ENCODE measurements at places on chromosomes 3 and 15.

DNA sequence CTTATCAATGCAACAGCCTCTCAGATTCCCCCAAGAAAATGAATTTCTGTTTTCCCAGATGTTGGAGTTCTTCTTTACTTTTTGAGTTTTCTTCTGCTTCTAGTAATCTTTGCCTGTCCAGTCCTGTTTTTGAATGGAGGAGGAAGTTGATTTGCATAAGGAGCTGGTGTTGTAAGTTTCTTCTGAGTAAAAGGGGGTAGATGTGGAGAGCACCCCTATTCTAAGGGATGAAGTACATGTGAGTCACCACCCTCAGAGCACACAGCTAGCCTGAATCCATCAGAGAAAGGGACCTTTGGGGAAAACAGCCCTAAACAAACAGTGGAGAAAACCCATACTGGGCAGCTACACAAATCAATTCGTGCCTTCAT, 34.5 kb downstream of the ACAA1 start:
- no peak for DNase-seq

DNA sequence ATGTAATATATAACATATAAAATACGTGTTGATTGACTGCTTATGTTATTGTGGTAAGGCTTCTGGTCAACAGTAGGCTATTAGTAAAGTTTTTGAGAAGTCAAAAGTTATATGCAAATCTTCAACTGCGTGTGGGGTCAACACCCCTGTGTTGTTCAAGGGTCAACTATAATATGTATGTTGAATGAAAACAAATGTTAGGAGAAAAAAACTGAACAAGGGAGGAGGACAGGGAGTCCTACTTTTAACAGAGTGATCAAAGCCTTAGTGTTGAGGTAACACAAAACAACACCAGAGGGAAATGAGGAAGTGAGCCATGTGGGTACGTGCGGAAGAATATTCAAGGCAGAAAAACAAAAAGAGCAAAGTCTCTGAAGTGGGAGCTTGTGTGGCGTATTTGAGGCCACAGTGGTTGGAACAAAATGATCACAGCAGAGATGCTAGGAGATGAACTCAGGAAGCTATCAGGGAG, 62.5 kb downstream of the SFMBT1 start:
- peak; percentile 47 for DNase-seq

DNA sequence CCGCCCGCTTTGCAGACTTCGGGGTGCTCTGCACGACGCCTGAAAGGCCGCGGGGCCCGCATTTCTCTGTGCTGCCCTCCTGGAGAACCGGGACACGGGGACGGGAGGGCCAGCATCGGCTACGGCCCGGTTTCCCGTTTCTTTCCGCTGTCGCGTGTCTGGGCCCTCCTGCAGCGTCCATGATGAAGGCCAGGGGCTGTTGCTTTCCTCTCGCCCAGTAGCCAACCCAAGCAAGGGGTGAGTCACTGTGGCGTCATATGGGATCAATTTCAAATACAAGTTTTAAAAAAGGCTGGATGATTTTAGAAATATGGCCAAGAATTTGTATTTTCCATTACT, 435 bp downstream of the SLC35G2 start:
- DNase-seq = no peak

- DNase-seq = no peak
Measured at GRCh38 chr3:128343287-128344051, 123.2 kb downstream of the DNAJB8 start.

DNA sequence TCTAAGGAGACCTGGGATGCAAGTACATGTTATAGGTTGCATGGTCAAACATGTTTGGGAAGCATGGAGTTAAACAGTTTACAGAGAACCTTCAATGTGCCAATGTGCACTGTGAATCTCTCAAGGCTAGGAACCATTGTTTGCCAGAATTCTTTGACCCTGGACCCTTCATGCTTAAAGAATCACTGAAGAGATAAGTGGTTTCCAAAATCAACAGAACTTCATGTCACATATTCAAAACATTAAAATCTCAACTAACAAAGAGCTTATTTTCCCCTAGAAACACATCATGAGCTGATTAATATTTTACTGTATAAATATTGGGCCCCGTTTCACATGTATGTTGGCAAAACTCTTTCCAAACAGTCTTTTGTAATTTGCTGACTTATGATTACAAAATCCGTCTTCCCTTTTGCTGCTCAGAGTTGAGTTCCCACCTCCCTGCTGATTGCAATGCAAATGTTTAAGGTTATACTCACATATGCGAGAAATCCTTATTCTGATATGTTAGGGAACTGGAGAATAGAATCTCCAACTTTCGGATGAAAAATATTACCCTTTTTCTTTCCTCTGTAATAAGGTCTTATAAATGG, 380.2 kb downstream of the DIPK2A start:
- no peak for DNase-seq

- no peak for DNase-seq
Measured at GRCh38 chr3:52438579-52439425, 6.1 kb downstream of the SEMA3G start.

DNA sequence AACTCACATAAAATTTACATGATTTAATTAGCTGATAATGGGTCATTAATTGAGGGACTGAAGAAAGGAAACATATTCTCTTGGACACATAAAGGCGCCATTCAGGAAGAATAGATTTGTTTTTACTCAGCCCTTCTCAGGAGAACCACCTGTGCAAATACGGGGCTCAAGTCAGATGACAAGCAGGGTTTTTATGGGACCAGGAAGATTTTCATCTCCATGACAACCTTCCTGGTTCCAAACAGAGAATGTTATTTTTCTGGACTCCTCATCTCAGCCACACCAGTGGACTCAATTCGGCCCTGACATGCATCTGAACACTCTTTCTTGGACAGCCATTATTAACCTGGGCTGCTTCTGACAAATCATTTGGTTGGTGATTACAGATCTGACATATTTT, 120.5 kb downstream of the PDZRN3 start:
- DNase-seq = no peak

DNA sequence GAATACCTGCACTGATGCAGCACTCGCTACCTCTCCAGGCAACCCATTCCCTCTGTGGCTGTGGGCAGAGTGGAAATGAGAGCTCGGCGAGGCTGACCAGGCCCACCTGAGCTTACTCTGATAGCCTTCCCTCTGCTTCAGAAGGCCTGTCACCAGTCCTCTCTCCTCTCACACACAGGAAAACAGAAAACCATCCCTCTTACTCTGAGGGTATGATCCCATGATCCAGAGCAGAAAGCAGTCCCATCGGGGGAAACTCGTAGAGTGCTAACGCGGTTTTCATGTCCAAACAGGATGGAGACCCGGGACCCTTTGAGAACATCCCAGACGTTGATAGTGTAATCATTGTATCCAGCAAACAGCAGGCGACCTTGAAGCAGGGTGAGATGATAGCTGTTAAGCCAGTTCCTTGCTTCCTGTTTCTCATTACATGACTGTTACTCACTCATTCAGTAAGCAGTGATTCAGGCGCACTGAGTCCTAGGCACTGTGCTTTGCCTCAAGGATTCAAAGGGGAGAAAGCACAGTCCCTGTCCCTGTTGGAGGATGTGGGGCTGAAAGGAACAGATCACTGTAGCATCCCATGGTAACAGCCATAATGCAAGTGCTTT, 11.8 kb upstream of the BCL2L10 start:
- no peak for DNase-seq

DNA sequence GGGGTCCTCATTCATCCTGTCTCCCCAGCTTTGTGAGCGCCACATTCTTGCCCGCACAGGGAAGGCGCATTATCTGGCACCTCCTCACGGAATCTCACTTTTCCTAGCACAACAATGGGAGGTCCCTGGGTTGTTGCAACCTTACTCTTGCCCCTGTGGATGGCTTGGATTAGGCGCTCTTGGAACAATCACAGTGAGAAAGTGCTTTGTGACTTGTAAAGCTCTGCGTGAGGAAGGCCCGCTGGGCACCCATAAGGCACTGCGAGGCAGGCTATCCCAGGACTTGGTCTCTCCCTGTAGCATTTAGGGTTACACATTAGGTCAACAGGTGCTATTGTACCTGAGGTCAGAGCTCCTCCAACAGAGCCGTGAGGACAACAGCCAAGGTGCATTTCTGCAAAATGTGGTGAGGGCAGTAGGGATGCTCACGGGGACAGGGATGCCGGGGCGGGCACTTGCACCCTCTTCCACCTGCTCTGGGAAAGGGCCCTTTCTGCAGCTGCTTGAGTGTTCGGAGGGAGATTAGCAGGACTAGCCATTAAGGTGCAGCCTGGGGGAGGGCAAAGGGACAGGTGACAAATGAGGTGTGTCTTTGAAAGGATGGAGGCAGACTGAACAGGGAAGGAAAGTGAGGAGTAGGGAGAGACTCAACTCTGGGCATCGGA, 13.9 kb upstream of the LRRC15 start:
- no peak for DNase-seq

- DNase-seq = no peak
Measured at GRCh38 chr3:144361002-144361401, 389.4 kb downstream of the DIPK2A start.

DNA sequence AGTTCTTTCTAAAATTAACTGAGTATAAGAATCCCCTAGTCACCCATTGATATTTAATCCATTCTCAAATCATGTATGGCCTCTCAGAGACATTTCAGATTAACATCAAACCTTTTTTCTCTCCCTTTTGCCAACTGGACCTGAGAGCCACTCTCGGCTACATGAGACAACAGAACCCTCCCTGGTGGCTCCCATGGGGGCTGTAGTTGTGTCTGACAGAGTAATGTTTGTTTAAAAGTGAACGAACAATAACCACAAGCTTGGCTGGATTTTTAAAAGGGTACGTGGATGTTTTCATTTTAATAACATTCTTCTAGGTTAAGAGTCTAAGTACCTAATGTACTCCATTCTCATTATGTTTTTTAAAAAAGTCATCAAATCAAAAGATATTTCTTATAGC, 37.1 kb downstream of the P3H2 start:
- DNase-seq = no peak

- DNase-seq = no peak
Measured at GRCh38 chr15:77148191-77148590, 77.3 kb upstream of the TSPAN3 start.

GRCh38 chr3:128490915-128491690, 1.9 kb downstream of the GATA2 start:
- no peak for DNase-seq

- DNase-seq = no peak
Measured at GRCh38 chr3:108546692-108547091, 36.3 kb upstream of the MYH15 start.

- no peak for DNase-seq
Measured at GRCh38 chr3:29427266-29428103, 146.6 kb downstream of the RBMS3 start.

DNA sequence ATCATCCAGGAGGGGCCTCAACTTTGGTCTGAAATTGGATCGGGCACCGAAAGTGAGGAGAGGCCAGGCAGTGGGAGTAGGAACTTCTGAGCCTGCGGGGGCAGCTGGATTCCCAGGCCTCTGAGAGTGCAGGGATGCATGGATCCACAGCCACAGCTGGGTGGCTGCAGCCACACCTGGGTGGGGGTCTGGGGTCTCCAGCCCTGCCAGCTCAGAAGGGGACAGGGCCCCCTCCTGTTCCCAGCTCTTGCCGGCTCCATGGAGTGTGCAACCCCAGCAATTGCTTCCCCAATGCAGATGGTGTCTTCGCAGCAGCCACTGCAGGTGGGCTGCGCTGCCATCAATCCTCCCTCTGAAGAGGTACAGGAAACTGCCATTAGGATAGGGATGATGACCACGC, 123.7 kb downstream of the BCHE start:
- DNase-seq = no peak

- DNase-seq = no peak
Measured at GRCh38 chr3:145739926-145740325, 421.1 kb downstream of the PLOD2 start.

GRCh38 chr15:64678126-64678819, 97.1 kb downstream of the RBPMS2 start:
- DNase-seq = no peak

GRCh38 chr15:70341566-70341965, 243.8 kb upstream of the TLE3 start:
- no peak for DNase-seq

GRCh38 chr15:74327756-74328155, 39.7 kb downstream of the CYP11A1 start:
- DNase-seq = no peak

- no peak for DNase-seq
Measured at GRCh38 chr15:26261966-26262365, 398.8 kb upstream of the ATP10A start.

DNA sequence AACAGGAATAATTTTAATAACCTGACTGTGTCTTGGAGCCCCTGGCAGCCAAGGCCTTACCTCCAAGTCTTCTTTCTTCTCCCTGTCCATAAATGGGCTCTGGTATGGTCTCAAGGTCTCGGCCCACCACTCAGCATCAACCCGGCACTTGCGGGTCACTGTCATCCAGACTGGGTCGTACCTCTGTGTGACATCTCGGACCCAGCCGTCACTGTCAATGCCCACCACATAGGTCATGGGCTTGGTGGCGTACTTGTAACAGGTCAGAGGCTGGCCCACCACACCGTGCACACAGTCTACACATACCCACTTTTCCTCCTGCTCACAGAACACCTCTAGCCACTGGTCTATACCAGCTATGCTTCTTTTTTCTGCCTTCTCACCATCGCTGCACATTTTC, 20.4 kb downstream of the XPC start:
- no peak for DNase-seq

DNA sequence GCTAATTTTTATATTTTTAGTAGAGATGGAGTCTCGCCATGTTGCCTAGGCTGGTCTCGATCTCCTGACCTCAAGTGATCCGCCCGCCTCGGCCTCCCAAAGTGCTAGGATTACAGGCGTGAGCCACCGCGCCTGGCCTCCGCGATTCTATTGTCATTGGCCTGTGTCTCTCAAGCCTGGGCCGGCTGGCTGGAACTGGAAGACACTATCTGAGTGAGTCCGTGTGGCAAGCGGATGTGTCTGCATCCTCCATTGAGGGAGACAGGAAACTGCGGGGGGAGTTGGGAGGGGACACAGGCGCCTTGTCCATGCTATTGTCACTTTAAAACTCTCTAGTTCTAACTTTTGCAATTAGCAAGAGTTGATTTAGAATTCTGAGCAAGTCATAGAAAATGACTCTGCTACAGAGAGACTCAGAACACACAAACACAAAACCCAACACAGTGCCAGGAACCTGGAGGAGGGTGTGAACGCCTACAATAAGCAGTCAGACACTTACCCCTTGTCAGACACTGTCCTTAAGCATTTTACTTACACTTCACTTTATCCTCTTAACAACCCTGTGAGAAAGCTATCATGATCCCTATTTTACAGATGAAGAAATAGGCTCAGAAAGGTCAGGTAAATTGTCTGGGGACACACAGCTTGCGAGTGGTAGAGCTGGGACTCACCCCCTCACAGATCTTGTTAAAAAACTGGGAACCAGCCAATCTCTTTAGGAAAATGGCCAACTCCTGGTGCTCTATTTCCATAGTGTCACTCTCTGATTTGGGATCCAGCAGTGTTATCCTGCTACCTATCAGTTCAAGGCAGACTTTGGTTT, 38.7 kb downstream of the ANP32A start:
- DNase-seq = peak; percentile 24

GRCh38 chr3:4599612-4600011, 106.5 kb downstream of the ITPR1 start:
- DNase-seq = no peak

GRCh38 chr15:32855942-32856341, 138.1 kb downstream of the GREM1 start:
- DNase-seq = no peak

GRCh38 chr3:105362021-105362665, 4.6 kb upstream of the ALCAM start:
- DNase-seq = no peak
